Activated CD4-positive, alpha-beta T cell treated with anti-CD3 and anti-CD28 coated beads, Interleukin-10, Interleukin-2, amounts not matched to agents 100 ng/mL and 50 ng/mL, durations not matched to agents 16 hours and 8 hours (primary cell): ENCODE measurements at places on chromosomes 3 and 15.

DNA sequence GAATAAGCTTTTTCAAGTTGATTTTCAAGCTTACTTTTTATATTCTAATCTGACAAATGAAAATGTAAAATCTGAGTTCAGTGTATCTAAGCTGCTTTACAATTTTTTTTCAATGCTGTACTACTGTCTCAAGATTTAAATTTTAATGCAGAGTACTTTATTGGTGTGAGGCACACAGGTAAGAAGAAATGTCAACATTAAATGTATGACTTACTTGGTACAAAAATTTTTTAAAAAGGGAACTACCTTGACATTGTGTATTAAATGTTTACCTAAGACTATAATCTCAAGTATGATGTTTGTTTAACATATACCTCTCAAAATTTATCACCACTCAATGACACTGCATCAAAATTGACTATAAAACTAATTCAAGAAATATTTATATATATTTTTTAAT lies 62.7 kb downstream of the NECTIN3 start:
- no peak for DNase-seq

DNA sequence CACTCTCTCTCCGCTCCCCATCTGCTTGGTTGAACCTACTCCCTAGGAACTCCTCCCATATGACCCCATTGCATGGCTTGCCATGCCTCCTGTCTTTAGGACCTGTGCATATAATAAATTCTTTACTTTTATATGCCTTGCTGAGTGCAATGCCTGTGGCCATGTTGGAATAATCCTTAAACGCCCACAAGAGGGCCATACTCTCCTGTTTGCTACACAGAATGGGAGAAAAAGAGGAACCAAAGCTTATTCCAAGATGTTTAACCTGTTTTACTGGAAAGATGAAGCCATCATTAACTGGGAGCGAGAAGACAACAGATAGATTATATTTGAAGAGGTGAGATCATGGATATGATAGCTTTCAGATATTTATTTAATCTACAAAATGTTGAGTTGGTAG lies 1097.8 kb downstream of the NAALADL2 start:
- DNase-seq, result no peak

DNA sequence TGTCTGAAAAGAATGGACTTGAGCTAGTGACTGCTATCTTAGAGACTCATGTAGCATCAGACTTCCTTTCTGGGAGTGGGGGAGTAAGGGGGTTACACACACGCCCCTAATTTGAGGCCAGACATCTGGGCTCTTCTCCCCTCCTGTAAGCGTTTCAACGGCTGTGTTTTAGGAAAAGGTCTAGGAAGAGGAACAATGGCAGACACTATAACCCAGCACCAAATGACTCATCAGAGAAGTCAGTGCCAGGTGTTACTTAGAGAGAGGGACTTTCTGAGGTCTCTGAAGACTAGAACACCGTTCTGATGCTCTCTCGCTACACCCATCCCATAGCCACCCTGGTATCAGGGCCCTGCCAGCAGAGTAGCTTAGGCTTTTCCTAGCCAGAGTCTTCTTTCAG lies 65.5 kb downstream of the SSUH2 start:
- no peak for DNase-seq

DNA sequence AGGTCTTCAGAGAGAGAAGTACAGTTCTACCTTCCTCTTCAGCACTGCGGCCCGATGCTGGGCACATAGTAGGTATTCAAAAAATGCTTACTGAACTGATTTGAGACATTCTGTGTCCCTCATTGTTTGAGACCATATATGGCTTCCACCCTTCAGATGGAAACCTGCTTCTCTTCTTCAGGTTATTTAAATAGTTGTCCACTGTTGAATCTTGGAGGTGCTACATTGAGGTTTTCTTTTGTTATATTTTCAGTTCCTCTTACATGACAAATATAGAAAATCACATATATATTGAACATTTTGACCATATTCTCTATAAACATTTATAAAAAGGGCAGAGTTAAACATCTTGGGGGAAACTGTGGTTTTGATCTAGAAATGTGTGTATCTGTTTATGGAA lies 200.2 kb upstream of the LRRC3B start:
- DNase-seq, result no peak

DNA sequence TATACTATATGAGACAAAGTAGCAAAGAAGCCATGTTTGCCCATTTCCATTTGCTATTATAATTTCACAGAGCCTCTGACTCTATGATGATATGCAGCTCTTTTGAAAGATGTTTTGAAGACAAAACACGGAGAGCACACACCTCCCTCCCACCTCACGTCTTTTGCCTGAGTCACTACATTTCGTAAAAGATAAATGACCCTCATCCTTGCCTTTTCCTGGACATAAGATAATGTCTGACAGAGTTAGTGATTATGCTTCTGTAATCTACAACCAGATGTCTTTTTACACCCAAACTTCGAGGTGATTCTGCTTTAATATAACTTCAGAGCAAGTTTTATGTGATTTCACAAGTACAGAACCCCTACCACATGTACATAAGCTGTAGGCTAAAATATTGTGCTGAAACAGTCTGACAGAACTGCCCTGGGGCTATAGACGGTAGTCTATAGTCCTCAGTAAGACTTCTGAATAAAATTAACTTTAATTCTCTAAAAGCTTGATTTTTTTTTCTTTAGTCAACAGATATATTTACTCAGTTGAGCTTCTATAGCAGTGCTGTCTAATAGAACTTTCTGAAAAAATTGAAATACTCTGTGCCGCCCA lies 99.9 kb downstream of the CD200R1L start:
- no peak for DNase-seq

DNA sequence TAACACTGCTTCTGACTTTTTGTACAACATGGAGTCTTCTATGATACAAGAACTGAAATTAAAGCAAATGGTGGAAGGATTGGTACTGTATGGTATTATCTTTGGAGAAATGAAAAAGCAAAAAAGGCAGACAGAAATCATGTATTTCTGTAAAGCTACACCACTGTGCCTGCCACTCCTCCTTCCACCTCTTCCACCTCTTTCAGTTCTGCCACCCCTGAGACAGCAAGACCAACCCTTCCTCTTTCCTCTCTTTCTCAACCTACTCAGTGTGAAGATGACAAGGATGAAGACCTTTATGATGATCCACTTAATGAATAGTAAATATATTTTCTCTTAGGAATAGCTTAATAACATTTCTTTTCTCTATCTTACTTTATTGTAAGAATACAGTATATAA lies 57.0 kb downstream of the CD200 start:
- DNase-seq, result no peak

- no peak for DNase-seq
Observed at GRCh38 chr3:138135146-138135832, 3.1 kb upstream of the A4GNT start.

DNA sequence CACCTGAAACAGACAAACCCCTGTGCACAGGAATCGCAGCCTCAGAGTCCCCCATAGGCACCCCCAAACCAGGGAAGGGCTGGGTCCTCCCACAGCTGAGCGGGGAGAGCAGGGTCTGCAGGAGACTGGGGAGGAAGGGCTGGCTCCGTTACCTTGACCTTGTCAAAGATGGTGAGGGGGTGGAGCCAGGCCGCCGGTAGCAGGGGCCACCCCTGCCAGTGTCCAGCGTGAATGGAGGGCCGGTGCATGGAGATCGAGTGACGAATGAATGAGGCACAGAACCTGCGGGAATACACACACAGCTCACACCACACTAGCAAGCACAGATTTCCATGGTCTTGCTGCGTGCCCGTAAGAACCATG lies 102.2 kb downstream of the TMEM266 start:
- no peak for DNase-seq

DNA sequence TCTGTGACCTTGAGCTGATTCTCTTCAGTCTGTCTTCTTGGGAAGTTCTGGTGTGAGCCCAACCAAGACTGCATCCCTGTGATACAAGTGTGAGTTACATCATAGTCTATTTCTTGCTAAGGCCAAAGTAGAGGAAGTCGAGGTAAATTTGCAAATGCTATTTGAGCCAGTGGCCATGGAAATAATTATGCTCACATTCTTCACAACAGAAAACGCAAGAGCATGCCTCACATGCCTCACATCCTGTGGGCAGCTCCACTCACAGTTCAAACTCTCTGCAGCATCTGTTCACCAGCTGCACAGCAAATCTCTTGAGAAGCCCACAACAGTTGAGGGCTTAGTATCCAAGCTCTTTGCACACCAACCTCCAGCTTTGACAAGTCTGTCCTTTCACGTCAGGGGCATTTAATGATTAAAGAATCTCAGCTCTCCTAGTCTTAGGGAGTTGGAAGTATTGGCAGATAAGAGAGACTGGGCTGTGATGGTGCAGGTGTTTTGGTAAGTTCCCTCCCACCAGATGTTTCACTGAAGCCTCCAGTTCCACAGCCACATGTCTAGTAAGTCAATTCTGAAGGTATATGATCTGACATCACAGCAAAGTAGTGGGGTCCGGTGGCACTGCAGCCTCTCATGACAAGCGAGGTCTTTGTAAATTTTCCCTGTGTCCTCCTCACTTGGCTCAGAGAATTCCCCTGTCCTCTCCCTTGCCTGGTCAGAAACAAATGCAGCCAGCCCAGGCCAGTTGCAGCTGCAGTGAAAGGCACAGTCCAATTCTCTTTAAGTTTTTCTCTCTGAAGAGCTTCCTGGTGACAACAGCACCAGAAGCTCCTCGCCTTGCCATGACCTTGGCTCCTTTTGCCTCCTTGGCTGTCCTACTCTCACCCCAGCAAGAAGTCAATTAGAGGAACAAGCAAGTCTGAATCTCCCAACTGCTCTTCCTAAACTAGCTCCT lies 166.1 kb downstream of the SSR3 start:
- no peak for DNase-seq

- DNase-seq, result no peak
Observed at GRCh38 chr15:55532944-55533343, 24.9 kb upstream of the DNAAF4 start.

GRCh38 chr15:96977886-96978285 lies 647.4 kb downstream of the NR2F2 start:
- no peak for DNase-seq

DNA sequence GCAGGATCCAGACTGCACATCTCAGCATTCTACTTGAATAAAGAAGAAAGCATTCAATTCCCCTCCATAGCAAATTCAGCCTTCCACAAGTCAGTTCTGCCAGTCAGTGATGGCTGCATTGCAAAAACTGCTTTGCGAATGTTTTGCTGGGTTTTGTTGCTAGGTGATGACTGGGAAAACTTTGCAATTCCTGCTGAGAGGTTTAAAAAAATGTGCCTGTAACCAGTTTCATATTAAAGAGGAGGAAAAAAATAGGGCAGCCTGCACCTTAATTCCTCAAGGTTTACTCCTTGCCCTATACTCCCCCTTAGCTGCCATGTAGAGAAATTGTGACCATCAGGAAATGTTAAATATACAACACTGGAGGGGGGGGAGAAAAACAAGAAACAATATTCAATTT lies 225.6 kb upstream of the ATP11B start:
- DNase-seq, result no peak

DNA sequence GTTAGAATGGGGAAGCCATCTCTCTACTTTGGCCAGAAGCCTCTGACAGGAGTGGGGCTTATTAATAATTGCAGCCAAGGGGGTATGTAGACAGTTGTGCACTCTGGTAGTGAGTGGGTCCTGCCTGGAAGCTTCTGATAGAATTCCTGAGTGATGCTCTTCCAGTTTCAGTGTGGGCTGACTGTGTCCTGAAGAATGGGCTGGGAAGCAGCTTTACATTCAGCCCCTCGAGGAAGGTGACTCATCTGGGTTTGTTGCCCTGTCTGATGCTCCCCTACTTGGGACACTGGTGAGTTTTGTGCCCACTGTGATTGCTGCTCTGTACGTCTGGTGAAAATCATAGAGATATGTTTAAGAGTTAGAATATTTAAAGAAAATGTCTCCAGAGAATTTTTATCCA lies 444.7 kb upstream of the RBMS3 start:
- DNase-seq, result no peak

GRCh38 chr3:45964139-45964538 lies 20.9 kb downstream of the CXCR6 start:
- DNase-seq, result peak; percentile 91

- DNase-seq, result no peak
Observed at GRCh38 chr3:8320711-8321458, 180.7 kb upstream of the LMCD1 start.

- no peak for DNase-seq
Observed at GRCh38 chr3:197881270-197881969, 68.6 kb upstream of the RPL35A start.
